Dermis blood vessel endothelial cell (primary cell): ENCODE measurements at places on chromosomes 2 and 18. TPM values are rescaled to one million over a fixed set of nuclear protein-coding genes. Genes with fewer than 3 reads are reported as not detected.

DNA sequence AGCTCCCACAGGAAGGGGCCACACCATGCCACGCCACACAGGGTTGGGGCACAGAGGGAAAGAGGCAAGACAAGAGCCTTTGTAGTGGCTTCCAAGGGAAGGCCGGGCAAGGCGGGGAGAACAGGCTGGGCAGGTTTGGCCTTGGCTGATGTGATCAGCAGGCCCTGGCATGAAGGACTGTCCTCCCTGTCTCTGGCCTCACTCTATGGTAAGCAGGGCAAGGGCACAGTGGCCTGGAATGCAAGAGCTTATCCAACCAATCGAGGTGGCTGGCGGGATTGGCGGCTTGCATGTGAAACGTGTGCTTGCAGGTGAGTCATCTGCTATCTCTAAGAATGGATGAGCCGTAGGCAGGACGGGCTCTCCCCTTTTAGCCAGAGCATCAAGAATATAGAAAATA is 6.4 kb upstream of the ATP9B start:
- DNase-seq = no peak

GRCh38 chr2:65379721-65380171 is 52.7 kb downstream of the SPRED2 start:
- no peak for DNase-seq

- DNase-seq = no peak
Observed at GRCh38 chr2:70724366-70724765, 43.6 kb downstream of the ADD2 start.

Gene BMP10
- total RNA-seq = not detected in 2 replicates

DNA sequence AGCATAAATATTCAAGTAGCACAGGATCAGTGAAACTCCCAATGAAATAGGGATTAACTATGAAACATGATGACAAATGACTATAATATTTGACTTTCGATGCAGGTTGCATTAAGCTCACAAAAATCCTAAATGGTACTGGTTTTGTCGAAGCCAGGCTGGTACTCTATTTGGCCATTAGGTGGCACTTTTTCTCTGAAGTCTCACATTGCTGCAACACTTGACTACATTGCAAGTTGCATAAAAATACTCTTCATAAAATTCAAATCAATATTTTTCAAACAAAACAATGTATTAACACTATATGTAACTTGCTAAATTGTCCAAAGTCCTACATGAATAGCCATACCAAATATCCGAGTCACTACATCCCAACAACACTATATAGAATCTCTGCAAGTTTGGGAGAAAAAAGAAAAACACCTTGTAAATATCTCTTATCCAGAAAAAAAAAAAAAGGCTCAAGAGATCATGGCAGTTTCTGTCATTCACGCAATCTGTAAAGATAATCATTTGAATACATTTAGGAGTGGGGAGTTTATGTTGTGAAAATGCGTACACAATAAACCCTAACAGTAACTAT is 9.5 kb downstream of the RTTN start:
- peak; percentile 77 for DNase-seq

- DNase-seq = no peak
Observed at GRCh38 chr2:174901075-174901474, 104.1 kb downstream of the CHN1 start.

- DNase-seq = no peak
Observed at GRCh38 chr2:25305775-25306174, 36.0 kb downstream of the DNMT3A start.

GRCh38 chr2:197324801-197325200 is 14.2 kb upstream of the ANKRD44 start:
- DNase-seq = no peak

- DNase-seq = peak; percentile 96
Observed at GRCh38 chr2:72862239-72862988, 24.8 kb upstream of the SPR start.

- DNase-seq = no peak
Observed at GRCh38 chr2:44759823-44760222, 181.7 kb upstream of the SIX3 start.

- DNase-seq = no peak
Observed at GRCh38 chr2:207897541-207898353, 127.6 kb downstream of the PLEKHM3 start.

- DNase-seq = no peak
Observed at GRCh38 chr2:148519013-148519412, 125.5 kb upstream of the EPC2 start.

Gene DCC
- not detected in 2 replicates for total RNA-seq
